ENCODE measurements at places on chromosomes 7 and 10. TPM values are rescaled to one million over a fixed set of nuclear protein-coding genes. Genes with fewer than 3 reads are reported as not detected.

VSTM4 gene
- total RNA-seq = 0.23 TPM

STOX1 gene
- 0.12 TPM for total RNA-seq

ZNF467 gene
- 1.7 TPM for total RNA-seq

CNPY1 gene
- total RNA-seq = not detected

IDI2 gene
- total RNA-seq = not detected

NEUROG3 gene
- total RNA-seq = not detected

CREB3L2 gene
- total RNA-seq = 48.6 TPM

AQP1 gene
- total RNA-seq = 22.2 TPM

WNT2 gene
- total RNA-seq = 0.08 TPM

GRID2IP gene
- total RNA-seq = not detected

ZNF107 gene
- total RNA-seq = 1.2 TPM

LRRC4 gene
- not detected for total RNA-seq

DPYSL4 gene
- total RNA-seq = 4.9 TPM

LIPA gene
- total RNA-seq = 35.4 TPM

TBX20 gene
- 13.5 TPM for total RNA-seq

CHRM2 gene
- total RNA-seq = not detected

SLC26A3 gene
- total RNA-seq = not detected

POP7 gene
- 13.1 TPM for total RNA-seq

SKIDA1 gene
- 0.53 TPM for total RNA-seq

IFIT2 gene
- 6.4 TPM for total RNA-seq

TMEM225B gene
- 1.2 TPM for total RNA-seq

SEMA4G gene
- 0.53 TPM for total RNA-seq

DYNC1I1 gene
- total RNA-seq = 0.45 TPM

KCNMA1 gene
- total RNA-seq = 9.8 TPM

AGBL3 gene
- 1.2 TPM for total RNA-seq

TMEM254 gene
- total RNA-seq = 2.5 TPM

SLC26A4 gene
- 0.68 TPM for total RNA-seq

CLDN4 gene
- 0.23 TPM for total RNA-seq

C10orf105 gene
- total RNA-seq = under 0.01 TPM

DDX50 gene
- total RNA-seq = 56.1 TPM

LMOD2 gene
- total RNA-seq = not detected

WNT16 gene
- total RNA-seq = 1.6 TPM

FXYD4 gene
- total RNA-seq = not detected

RHBDD2 gene
- 8.3 TPM for total RNA-seq

NPY4R2 gene
- total RNA-seq = 0.12 TPM

TMEM178B gene
- 0.08 TPM for total RNA-seq

CTAGE8 gene
- total RNA-seq = not detected

ZNF786 gene
- 3.6 TPM for total RNA-seq

AGR3 gene
- not detected for total RNA-seq

PLXNA4 gene
- total RNA-seq = 23.5 TPM

SFMBT2 gene
- 0.08 TPM for total RNA-seq

NME8 gene
- total RNA-seq = not detected

GNG11 gene
- total RNA-seq = 2.8 TPM

Measured in smooth muscle cell of the coronary artery (primary cell).